Dorsolateral prefrontal cortex (tissue), 122 donors: ENCODE measurements at places on chromosomes 13 and 19. TPM values are rescaled to one million over a fixed set of nuclear protein-coding genes. Genes with fewer than 3 reads are reported as not detected.

Gene LILRB1
- total RNA-seq = 5.2 TPM

Gene ACP7
- 6.1 TPM for total RNA-seq

Gene TUBA3C
- not detected for total RNA-seq

Gene WDR88
- total RNA-seq = 1.2 TPM

DNA sequence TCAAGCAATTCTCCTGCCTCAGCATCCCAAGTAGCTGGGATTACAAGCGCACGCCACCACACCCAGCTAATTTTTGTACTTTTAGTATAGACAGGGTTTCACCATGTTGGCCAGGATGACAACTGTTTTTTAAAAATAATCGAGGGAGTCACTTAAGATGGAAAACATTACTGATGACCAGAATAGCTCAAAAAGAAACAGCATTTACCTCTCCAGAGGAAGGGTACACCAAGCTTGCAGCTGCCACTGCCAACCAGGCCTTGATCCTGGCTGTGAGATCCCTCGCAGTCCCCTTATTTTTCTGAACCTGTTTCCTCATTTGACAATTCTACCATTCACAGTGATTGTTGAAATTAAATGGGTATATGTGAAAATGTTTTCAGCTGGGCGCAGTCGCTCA lies 14.5 kb downstream of the PDCD5 start:
- no peak for DNase-seq

GRCh38 chr13:113002913-113003290 lies 33.9 kb downstream of the MCF2L start:
- no peak for DNase-seq

DNA sequence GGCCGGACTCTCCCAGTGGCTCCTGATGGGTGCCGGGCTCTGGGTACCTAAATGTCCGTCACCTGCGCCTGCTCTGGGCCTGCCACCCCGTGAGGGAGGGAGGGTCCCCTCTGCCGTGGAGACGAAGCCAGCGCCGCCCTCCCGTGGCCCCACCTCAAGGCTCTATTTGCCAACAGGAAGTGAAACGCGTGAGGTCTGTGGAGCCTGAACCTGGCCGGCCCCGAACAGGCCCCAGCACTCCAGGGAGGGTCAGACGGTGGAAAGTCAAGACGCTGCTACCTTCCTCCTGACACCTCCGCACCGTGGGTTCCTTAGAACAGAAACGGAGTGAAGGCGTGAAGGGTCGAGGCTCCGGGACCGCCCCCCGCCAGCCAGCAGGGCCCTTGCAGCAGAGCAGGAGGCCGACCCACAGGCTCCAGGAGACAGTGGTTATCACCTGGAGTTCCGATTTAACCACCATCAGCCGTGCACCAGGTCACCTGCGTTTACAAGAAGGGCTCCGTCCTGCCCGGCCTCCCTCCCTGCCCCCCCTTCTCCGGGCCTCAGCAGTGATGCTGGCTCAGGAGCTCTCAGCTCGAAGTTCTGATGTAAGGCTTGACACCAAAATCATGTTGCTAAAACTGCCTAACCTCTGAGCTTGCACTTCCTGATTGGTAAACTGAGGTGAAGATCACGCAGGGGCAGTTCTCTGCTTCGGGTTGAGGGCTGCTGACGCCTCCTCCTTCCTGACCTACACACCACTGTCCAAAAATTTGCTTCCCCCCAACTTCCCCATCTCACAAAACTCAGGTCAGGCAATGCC lies 50.9 kb upstream of the C13orf46 start:
- DNase-seq = no peak

DNA sequence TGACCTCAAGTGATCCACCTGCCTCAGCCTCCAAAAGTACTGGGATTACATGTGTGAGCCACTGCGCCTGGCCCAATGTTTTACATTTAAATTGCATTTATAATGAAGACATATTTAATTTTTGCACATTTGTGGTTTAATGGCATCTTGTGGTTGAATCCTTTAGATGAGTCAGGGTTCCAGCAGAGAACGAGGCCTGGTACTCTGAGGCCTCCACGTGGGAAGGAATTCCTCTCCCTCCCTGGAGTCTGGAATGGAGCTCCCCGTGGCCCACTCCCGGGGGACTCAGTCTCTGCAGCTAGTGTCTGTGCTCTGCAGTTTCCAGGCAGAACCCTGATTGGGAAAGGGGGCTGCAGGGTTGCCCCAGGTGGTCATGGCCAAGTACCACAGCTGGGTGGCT lies 24.2 kb downstream of the ZFR2 start:
- no peak for DNase-seq

Gene RHPN2
- 9.9 TPM for total RNA-seq

DNA sequence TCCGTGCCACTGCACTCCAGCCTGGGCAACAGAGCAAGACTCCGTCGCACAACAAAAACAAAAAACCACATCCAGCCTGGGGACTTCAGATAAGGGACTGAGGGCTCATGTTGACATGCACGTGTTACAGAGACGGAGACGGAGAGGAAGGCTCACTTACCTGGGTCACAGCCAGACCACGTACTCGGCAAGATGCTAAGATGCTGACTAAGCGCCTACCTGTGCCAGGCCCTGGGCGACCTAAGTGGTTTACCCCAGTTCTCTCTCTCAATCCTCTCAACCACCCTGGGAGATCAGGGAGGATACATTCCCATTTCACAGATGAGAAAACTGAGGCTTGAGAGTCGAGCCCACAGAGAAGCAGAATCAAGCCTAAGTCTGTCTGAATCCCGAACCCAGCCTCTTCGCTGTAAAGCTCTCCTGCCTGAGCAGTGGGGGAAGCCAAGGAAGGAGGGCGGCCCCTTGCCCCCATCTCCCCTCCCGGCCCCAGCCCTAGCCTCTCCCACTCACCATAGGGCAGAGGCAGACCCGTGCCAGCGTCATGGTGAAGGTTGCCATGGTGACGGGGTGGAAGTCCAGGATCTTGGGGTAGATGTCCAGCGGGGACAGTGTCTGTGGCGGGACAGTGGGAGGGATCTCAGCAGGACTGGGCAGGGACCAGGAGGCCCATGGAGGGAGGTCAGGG lies 13.5 kb downstream of the ERCC2 start:
- no peak for DNase-seq

Gene ZIC5
- 2.4 TPM for total RNA-seq

DNA sequence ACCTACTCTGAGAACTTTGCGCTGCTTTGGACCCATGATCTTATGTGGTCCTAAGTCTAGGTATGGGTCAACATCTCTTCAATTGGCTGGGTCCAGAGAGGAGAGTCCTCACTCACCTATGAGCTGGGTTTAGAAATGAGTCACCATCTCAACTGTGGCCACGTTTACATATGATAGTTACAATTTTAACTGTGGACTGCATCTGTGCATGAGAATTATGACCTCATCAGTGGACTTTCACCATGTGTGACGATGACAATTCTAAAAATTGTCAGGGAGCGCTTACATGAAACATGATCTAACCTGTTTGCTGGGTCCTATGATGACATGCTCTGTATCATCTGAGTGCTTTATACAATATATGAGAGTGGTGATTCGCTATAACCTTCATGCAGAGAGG lies 12.7 kb upstream of the ZNF724 start:
- no peak for DNase-seq

DNA sequence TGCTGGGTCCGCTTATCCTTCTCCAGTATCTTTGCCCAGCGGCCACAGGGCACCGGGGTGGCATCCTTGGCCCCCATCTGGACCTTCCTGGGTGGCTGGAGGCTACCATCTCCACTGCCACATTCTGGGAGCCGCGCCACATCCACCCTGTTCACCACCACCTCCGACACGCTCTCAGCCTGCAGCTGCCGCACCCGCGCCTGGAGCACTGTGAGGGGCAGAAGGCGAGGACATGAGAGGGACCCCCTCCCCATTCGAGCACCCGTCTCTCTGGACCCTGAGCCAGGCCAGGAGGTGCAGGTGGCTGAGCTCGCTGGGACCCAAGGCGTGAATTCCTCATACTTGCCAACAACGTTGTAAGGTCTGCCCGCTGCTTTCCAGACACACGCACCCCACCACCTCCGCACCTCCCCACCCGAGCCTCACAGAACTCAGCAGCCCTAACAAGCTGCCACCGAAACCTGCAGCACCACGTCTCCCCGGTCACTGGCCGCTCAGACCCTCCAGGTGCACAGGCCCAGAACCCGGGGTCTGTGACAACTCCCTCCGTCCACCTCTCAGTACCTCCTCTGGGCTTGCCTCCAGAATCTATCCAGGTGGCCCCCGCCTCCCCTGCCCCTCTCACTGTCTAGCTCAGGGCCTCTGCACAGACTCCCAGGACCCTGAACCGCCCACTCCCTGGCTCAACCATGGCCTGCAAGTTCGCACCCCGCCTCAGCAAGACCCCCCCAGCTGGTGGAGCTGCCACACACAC lies 3.2 kb downstream of the POLRMT start:
- DNase-seq = no peak

Gene PLK5
- total RNA-seq = 1.1 TPM

DNA sequence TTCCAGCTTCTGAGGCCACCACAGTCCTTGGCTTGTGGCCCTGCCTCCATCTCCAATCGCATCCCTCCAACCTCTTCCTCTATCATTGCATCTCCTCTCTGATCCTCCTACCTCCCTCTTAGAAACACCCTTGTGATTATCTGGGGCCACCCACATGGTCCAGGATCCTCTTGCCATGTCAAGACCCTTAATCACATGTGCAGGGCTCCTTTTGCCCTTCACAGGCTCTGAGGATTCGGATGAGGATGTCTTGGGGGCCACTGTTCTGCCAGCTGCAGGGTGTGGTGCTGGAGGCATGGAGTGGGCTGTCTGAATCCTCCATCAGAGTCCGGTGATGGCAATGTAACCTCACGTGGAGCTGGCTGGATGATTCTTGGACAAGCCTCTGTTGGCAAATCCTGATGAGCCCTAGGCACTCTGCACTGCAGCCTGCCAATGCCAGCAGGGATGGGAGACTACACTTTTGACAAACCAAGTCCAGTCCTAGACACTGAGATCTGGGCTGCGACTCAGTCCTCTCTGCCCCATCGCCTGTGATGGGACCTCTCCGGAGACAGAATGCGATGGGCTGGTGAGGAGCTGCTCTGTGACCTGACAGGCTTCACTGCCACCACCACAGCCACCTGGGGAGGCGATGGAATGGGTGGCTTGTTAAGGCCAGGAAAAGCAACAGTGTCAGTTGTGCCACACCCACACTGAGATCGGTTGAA lies 61.2 kb downstream of the CCDC70 start:
- DNase-seq = no peak

DNA sequence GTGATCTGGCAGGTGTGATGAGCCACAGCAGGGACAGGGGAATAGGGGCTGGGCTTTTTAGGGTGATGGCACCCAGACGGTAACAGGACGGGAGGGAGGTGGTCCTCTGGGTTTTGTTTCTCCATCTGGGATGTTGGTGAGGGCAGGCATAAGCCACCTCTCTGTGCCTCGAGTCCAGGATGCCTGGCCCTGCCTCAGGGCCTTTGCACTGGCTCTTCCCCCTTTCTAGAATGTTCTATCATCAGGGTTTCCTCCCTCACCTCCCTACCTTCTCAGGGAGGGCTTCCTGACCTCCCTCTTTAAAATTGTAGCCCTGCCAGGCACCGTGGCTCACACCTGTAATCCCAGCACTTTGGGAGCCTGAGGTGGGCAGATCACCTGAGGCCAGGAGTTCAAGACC lies 6.6 kb downstream of the CERS4 start:
- DNase-seq = no peak

GRCh38 chr19:10780368-10780767 lies 55.6 kb downstream of the TMED1 start:
- no peak for DNase-seq

DNA sequence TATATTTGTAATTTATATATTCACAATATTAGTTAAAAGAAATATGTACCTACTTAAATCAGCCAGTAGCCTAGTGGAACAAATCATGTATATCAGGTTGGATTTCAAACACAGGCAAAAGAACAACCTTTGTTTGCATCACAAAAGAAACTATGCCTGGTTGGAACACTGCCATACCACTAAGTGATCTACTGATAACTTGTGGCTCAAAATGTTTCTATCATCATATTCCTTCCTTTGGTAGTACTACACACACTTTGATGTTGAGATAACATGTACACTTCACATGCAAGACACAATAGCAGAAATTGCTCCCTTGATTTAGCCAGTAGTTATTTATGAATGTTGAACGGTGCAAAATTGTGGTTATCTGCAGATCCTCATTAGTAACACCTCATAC lies 146.0 kb upstream of the GPC6 start:
- no peak for DNase-seq

DNA sequence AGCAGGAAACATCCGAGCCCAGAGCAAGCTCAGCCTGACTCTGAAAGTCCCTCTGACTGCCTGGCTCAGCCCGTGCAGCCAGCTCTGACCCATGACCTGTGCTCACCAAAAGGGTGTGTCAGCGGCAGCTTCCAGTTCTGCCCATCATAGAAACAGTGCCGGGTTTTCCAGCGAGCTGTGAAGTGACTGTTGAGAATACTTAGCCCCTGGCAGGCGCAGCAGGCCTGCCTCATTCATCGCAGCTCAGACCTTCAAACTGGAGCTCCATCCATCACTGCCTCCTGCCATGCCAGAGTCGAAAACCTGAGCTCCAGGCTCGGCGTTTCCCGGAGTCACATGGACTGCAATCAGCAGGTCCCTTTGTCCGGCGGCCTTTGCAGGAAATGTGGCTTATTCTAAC lies 16.3 kb upstream of the GSX1 start:
- DNase-seq = no peak

GRCh38 chr13:42600943-42601342 lies 27.0 kb downstream of the TNFSF11 start:
- no peak for DNase-seq

Gene MIR17HG
- total RNA-seq = 1.4 TPM

DNA sequence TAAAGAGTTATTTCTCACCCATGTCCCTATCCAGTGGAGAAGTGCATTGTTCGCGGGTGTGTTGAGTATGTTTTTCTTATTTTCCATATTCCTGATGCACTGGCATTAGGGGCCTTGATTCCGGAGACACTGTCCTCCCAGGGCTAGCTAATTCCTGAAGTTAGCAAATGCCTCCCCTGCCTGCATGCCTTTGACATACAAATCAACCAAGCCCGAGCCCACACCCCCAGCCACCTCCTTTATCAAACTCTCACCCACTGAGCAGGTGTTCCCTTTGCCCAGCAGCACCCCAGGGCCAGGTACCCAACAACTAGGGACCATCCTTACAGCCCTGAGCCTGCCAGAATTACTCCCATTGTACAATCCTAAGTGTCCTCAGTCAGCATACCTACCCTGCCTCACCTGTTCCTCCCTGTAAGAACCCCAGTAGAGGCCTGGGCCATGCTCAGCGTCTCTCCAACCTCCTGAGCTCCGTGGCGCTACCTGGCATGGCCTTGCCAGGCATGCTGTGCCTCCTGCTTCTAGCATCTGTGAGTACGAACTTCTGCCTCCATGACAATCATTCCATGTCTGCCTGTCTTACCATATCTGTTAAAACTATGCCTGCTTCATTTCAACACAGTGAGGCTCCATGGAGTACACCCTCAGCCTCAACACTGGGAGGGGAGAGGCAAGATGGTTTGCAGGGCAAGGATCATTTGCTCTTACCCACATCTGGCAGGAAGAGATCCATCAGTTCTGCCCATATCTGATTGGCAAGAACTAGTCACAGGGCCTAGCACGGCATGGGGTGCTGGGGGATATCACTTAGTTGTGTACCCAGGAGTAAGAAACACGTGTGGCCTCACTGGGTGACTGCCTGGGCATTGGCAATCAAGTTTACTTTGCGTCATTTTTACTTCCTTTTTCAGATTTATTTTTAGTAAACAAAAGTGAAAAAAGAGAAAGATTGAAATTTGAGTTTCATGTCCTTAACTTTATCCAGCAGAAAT lies 203.9 kb downstream of the SHISA2 start:
- DNase-seq = no peak
